ENCODE measurements at places on chromosomes 4 and X.

DNA sequence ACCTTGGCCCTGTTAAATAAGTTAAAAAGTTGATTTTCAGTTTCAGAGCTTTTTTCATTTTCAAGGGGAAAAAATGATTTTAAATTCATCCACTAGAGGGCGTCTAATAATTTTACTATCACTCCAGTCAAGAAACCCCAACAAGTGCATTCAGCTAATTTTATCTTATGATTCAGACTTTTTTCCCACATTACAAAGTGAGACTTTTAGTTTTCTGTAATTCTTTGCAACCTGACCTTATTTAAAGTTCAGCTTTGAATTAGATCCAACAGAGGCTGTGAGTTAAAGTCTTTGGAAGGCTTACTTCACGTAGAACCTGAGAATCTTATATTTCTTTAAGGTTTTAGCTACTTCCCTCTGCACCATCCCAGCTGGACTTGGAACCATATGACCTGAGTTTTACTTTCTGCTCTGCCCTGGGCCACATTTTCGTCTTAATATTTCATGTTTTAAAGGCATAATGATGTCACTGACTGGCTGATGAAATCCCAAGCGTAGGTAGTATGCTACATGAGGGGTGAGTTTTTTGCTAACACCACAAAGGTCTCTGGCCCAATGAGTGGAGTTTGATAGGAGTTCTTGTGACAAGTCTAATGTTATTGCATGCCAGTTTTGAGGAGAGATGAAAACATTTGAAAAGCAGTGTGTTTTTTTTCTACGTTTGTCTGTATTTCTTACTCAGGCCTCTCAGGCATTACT lies 7.2 kb downstream of the GNRHR start:
- DNase-seq: no peak

DNA sequence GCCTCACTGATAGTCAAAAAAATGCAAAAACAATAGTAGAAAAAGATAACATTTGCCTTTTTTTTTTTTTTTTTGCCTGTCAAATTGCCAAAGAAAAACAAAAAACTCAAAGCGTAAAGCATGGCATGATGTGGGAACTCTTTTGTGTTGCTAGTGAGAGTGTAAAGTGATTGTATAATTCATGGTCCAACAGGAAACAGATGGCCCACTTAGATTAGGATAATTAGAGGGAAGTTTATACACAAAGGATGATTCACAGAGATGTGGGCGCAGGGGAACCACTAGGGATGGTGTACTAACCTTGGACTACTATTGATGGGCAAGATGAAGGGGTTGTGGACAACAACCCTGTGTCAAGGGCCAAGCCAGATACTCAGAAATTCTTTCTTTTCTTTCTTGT lies 16.4 kb downstream of the MCUB start:
- no peak for DNase-seq

DNA sequence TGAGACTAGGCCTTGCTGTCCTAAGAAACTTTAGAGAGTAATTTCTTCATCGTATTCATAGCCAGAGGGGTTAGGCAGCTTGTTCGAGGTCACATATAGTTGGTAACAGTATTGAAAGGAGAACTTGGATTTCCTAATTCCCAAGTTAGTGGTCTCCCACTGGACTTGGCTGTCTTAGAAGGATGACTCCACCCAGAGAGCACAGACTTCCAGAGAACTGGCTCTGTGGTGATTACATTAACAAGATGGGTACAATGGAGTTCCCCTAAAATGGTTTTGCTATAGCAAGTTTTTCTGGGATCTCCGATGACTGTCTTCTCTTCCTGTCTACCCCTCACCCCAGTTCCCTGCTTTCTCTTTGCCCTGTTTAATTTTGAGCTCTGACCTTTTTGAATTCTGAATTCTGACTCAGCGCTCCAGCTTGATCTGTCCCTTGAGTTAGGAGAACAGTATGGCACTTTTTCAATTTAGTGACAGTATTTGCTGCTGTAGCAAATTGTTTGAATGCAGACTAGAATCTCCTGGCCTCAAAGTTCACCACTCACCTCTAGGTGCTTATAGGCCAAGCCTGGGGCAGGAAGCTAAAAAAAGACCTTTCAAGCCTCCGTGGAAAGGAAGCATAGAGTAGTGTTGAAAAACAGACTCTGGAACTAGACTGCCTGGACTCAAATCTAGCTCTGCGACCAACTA lies 6.9 kb downstream of the MSN start:
- DNase-seq: no peak

- DNase-seq: no peak
Observed at GRCh38 chr4:153206534-153206933, 2.3 kb downstream of the TRIM2 start.

DNA sequence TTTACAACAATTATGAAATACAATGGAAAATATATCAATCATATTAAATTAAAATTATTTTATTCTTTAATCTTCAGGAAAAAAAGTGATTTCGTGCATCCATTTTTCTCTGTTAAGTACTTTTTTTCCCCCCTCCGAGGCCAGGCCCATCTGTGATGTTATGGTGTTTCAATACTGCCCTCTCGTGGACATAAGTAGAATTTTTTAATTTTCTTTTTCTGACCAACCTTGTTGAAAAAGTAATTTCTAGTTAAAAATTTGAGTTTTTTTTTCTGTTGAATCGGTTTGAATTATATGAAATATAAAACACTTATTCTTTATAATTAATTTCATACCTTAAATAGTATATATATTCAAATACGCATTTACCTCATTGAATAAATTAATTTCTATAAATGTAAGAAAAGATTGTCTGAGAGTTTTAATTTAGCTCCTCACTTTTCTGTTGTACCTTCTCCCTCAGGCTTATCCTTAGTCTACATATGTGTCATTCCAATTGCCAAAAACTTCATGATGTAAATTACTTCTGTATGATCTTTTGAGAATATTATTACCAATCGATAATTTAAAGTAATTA lies 175.8 kb upstream of the TECRL start:
- DNase-seq: no peak

- DNase-seq: no peak
Observed at GRCh38 chr4:154427149-154427548, 64.5 kb downstream of the DCHS2 start.

All from effector CD4-positive, alpha-beta T cell (primary cell).